A549 treated with DMSO at 1 μM for 4 hours (cell line): ENCODE measurements at places on chromosomes 1 and 21. TPM values are rescaled to one million over a fixed set of nuclear protein-coding genes. Genes with fewer than 3 reads are reported as not detected.

Gene IL22RA1
- 3.3 to 4.9 TPM (median 4.4 TPM) in 5 replicates for total RNA-seq

Gene NKAIN1
- 0.82 to 1.5 TPM (median 1.3 TPM) in 5 replicates for total RNA-seq

Gene LCE6A
- not detected in 5 replicates for total RNA-seq

Gene SPRR5
- not detected in 5 replicates for total RNA-seq

Gene B3GALT5
- 0.27 to 0.39 TPM (median 0.34 TPM) in 5 replicates for total RNA-seq
